ENCODE measurements at places on chromosomes 1 and 21.

GRCh38 chr1:160308451-160309184, 23.7 kb upstream of the PEX19 start:
- no peak for DNase-seq

GRCh38 chr1:15616373-15617172, 685 bp upstream of the DDI2 start:
- no peak for DNase-seq

- DNase-seq = peak; percentile 35
These were observed 420.9 kb downstream of the KIF26B start for GRCh38 chr1:245575710-245576109.

DNA sequence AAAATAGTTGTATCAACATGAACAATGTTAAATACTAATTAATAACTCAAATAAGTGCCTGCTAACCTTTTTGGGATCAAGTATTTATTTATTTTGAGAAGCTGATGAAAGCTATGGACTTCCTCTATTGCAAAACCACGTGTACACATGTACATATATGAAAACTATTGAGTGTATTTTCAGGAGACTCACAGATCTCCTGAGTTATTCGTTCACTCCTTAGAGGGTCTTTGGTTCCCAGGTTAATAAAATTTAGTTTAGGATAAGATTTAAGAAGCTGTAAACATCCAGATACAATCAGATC, 130.5 kb downstream of the DISC1 start:
- no peak for DNase-seq

DNA sequence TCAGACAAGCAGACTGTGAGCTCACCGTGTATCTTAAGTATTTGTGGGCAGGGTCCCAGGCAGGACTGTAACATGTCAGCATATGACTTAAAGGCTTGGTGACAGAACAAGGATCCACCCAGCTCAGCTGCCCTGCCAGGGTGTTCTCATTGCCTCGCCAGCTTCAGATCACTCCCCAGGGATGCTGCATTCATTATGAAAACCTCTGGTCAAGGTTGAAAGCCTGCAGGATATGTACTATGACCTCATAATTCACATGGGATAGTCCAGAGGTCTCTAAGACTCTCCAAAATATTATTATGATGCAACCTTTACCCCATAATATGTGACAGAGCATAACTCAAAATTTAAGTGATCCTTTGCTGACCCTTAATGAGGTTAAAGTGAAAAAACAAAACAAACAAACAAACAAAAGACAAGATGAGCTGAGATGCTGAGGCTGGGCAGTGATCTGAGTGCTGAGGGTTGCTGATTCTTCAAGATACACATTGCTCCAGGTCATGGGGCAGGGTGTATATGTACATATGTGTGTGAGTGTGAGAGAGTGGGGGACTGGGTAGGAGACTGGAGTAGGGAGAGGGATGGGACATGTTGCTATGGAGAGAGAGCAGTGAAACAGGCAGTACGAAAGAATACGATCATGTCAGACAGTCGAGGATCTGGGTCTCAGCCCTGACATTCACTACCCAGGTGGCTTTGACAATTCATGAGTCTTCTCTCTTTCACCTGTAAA, 98.8 kb upstream of the DUSP10 start:
- peak; percentile 49 for DNase-seq

- DNase-seq = peak; percentile 26
These were observed 682.6 kb downstream of the RWDD3 start for GRCh38 chr1:95916616-95917015.

- no peak for DNase-seq
These were observed 136.8 kb downstream of the NOS1AP start for GRCh38 chr1:162206300-162206699.

DNA sequence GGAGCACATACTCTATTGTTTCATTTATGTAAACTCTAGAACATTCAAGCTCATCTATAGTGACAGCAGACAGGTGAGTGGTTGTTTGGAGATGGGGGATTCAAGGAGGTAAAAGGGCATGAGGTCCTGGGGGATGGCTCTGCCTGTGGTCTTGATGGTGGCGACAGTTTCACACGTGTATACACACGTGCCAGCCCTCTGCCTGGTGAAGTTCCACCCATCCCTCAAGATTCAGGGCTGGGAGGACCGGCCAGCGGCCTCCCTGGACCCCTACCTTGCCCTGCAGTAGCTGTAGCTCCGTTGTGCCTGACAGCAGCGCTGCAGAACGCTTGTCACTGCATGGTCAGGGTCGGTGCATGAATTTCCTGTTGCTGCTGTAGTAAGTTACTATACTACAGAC, 38.9 kb upstream of the UTS2 start:
- no peak for DNase-seq

GRCh38 chr1:67446893-67447292, 16.7 kb upstream of the SERBP1 start:
- DNase-seq = no peak

DNA sequence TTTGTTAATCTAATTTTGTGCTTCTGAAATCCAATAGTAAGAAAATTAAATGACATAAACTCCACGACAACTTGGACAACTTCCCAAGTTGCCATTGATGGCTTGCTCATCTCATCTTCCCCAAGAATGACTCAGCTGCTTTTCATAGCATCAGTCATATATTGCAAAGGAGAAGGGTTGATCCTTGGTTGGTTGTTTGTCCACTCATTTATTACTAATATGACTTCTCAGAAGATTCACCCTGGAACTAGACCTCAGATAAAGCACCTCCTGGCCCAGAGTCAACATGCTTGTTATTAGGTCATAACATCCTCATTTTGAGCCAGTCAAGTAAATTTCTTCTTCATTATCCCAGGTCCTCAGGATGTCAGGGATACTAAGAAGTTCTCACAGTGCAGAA, 2.3 kb upstream of the LCE3D start:
- no peak for DNase-seq

DNA sequence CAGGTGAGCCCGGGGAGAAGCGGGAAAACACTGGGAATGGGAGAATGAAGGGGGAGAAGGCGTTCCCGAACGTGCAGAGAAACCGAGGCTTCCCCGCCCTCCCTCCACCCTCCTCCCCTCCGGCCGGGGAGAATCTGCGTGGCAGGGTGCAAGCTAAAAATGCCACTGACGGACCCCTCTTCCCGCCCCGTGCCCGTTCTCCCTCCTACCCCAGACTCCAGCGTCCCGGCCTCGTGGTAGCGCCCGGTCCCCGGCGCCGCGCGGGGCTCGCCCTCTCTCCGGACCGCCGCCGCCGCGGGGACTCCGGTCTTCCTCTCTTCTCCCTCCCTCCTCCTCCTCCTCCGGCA, 81.6 kb upstream of the AK4 start:
- DNase-seq = no peak

GRCh38 chr1:215899901-215900300, 332.8 kb downstream of the KCTD3 start:
- no peak for DNase-seq

DNA sequence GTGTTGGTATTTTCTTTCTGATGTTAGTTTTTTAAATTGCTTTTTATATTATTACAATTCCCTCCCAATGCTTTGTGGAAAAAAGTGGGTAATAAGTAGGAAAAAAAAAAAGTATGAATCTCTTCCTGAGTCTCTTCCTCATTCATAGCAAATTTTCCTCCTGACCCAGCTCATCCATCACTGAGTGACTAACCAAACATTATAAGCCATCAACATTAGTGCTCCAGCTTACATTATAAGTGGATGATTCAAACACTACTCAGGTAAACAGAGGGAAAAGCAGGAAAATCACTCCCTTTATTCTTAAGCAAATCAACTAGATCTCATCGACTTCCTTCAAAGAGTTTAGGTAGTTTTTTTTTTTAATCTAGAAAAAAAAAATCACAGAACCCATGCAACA, 15.4 kb upstream of the SAMD13 start:
- no peak for DNase-seq

DNA sequence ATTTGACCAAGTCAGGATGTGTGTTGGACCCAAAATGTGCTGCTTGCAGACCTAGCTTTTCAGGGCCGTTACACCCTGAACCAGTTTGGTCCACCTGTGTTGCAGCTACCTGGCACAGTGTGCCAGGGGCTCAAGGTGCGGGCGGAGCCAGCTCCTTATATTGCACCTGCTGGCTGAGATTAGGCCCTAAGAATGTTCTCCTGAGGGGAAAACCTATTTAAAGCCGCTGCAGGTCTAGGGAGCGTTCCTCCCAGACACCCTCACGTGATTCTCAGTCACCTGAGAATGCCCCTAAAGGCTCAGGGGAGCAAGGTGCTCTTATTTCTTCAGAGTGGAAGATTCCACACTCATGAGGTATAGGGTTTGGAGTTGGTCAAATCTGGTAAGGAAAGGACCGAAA, 12.0 kb downstream of the GSTM3 start:
- no peak for DNase-seq

- DNase-seq = peak; percentile 13
These were observed 29.4 kb upstream of the TRIM17 start for GRCh38 chr1:228445843-228446650.

DNA sequence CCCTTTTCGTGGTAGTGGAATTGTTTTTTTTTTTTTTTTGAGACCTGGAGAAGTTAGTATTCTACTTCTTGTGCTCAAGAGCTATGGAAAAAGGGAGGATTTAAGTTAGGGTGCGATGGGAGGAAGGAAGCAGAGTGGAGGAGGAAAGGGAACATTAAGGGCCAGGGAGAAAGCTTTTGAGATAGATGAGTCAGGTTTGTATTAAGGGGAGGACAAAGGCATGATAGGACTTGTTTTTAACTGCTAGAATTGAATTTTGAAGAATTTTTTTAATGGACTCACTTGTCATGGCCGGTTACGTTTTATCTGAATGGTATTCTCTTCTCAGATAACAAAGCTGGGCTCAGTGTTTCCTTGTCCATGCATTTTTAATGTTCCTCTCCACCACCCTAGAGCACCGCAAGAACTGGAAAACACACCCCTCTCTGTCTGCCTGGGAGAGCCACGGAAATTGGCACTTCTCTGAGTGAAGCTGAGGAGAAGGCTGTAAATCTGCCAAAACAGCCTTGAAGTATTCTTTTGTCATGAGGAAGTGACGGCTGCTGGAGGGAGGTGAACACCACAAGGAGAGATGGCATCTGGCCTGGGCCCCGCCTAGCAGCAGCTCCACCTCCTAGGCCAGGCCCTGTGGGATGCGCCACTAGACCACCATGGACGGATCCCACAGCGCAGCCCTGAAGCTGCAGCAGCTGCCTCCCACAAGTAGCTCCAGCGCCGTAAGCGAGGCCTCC, 3.5 kb downstream of the NIPAL3 start:
- peak; percentile 81 for DNase-seq

- no peak for DNase-seq
These were observed 1280.2 kb downstream of the NCAM2 start for GRCh38 chr21:22278366-22278765.

DNA sequence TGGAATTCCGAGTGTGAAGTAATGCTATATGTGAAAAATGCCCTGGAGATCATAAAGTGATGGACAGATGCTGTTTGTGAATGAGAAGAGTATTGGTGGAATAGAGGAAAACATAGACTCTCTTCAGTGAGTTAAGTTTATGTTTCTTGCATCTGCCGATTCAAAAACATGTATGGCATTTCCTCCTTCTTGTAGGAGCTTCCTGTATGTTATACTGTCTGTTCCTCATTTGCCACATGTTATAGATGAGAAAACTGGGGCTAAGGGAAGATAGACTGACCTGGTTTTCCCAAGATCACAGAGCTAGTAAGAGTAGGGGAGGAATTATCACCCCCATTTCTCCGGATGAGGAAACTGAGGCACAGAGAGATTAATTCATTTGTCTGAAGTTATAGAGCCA, 41.1 kb upstream of the IL20 start:
- DNase-seq = peak; percentile 48

DNA sequence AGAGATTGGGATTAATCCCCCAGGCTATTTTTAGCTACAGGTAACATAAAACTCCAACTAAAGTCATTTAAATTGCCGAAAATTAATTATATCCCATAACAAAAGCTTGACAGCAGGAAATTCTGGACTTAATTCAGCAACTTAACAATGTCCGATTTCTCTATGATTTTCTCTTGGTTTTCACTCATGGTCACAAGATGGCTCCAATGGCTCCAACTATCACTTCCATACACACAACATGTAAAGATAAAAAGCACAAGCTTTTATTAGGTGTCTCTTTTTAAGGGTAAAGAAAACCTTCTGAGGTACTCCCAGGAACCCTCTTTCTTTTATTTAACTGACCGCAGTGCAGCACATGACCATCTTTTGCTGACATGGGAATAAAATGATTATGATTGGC, 363.5 kb upstream of the PTBP2 start:
- DNase-seq = no peak

- no peak for DNase-seq
These were observed 6.2 kb upstream of the CPLANE2 start for GRCh38 chr1:16243215-16243610.

DNA sequence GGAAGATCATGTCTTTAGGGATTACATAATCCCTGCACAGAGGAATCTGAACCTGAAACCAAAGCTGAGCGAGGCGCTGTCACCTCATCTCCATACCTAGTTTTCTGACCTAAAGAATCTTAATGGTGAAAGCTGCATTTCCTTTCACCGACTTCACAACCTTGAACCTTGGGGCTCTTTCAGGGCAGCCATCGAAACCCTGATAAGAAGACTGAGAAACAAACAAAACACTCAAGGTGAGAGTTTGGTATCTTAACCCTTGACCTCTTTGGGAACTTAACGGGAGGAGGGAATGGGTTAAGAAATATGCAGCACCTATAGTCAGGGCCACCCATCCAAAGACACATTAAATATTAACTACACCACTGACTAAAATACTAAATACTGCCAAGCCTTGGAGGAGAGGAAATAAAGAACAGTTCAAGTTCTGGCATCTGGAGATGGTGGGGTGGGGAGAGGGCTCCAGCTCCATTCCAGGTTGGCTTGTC, 2.0 kb downstream of the C1orf116 start:
- DNase-seq = no peak

- DNase-seq = peak; percentile 52
These were observed 19.8 kb upstream of the THRAP3 start for GRCh38 chr1:36204347-36204909.

GRCh38 chr1:156608981-156609380, 7.7 kb upstream of the GPATCH4 start:
- peak; percentile 17 for DNase-seq

GRCh38 chr21:34883491-34884271, 165.4 kb downstream of the RUNX1 start:
- DNase-seq = no peak

DNA sequence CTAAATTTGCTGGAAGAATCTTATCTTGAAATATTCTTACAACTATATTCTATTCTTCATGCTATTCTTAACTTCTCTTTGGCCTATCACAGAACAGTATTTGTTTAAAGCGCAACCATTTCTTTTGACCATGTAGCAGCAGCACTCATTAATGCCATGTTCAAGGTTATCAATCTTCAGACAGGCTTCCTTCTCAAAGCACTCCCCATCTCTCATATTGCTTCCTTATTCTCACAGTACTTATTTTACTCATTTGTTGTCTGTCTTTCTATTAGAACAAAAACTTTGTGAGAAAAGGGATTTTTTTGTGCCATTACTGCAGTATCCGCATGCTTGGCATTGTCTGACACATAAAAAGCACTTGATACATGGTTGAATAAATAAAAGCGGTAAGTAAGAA, 89.7 kb downstream of the ATP1B1 start:
- no peak for DNase-seq

DNA sequence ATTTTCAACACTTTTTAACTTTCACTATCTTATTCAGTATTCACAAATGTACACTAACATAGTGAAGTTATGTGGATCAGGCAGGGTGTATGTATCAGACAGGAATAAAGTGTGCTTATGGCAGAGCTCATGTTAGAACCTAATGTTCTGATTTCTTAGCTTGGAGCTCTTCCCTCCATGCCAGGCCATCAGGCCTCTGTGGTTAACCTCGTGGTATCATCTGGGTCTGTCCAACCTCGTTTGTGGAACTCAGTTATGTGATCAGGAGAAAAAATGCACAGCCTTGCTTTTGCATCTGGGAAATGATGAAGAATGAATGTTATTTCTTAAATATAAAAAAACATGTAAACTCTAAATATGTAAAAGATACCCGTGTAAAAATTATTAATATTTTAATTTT, 86.9 kb downstream of the MPZL1 start:
- no peak for DNase-seq

All from fibroblast of skin of scalp (primary cell).